ENCODE measurements at places on chromosomes 12 and 14.

DNA sequence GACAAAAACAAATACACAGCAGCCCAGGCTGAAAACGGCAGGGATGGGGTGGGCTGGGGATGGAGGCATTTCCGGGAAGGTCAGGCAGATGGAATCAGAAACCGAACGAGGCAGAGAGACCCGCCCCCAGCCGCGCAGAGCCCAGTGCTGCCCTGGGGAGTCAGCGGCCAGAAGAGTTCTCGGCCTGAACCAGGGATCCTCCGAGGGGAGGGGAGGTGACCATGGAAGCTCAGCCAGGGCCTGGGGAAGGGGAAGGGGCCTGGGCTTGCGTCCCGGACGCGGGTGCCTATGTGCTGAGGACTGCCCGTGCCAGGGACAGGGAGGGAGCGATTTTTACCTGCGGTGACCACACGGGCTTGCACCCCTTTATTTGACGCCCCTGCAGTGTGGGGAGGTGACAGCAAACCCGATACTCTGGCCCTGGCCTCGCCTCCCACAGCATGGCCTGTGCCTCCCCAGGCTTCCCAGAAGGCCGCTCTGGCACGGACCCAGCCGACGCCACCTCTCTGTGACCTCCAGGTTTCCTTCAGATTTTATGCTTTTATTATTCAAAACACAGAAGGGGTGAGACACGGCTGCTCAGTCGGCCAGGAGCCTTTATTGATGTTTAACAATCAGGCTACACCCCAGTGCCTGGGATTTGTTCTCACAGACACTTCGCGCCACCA, 7.7 kb downstream of the LRCOL1 start:
- DNase-seq, result peak; percentile 28

GRCh38 chr12:84619053-84619571, 293.5 kb downstream of the SLC6A15 start:
- no peak for DNase-seq

DNA sequence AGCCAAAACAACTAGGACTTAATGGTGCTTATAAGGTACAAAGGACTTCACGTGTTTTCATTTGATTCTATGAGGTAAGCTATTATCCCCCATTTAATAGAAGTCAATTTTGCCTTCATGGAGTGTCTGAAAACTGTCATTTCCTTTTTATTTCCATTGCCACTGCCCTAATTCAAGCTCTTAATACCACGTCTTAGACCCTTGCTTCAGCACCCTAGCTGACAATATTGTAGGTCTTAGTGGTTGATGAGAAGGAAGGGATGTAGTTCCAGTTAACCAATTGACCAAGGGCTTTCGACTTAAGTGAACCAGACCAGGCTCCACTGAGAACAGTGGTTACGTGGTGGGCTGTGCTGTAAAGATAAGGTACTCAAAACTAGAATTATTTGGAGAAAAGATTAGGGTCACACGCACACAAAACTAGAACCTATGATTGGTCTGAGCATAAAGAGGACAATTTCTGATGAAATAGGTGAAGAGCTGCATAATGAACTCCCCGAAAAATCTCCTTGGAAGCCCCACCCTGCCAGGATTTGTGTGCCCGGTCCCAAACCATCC, 9.6 kb upstream of the ASIC1 start:
- DNase-seq, result no peak

DNA sequence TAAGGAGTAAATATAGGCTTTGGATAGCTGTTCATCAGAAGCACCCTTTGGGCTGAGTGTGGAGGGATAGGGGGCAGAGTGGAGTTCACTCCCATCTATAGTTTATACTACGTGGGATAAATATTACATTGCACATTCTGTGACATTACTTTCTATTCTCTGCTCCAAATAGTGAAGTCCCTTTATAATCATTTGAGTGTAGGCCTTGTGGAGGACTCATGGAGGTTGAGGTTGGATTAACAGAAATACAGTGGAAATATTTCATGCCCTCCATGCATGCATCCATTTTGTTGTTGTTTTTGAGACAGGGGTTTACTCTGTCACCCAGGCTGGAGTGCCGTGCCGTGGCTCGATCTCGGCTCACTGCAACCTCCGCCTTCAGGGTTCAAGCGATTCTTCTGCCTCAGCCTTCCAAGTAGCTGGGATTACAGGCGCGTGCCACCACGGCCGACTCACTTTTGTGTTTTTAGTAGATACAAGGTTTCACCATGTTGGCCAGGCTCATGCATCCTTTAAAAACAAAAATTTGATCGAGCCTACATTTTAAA, 1.4 kb downstream of the CHPT1 start:
- no peak for DNase-seq

- DNase-seq, result no peak
Observed at GRCh38 chr14:92461891-92462290, 51.7 kb upstream of the RIN3 start.

- DNase-seq, result no peak
Observed at GRCh38 chr14:71228711-71229110, 321.5 kb downstream of the PCNX1 start.

- no peak for DNase-seq
Observed at GRCh38 chr12:11622876-11623281, 26.6 kb upstream of the ETV6 start.

DNA sequence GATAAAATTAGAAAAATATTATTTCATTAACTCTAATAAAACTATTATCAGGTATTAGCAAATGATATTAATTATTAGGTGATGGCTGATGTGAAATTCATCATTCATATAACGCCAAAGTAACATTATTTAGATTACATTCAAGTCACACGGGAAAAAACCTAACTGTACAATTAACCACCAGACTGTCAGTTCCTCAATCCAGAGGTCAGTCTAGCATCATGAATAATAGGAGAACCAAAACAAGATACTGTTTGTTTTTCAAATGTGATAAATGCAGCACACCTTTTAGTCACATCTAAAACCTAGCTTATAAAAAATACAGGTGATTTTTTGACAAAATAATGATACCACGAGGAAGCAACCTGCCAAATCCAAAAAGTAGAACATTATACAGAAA, 19.6 kb downstream of the SENP1 start:
- DNase-seq, result no peak

DNA sequence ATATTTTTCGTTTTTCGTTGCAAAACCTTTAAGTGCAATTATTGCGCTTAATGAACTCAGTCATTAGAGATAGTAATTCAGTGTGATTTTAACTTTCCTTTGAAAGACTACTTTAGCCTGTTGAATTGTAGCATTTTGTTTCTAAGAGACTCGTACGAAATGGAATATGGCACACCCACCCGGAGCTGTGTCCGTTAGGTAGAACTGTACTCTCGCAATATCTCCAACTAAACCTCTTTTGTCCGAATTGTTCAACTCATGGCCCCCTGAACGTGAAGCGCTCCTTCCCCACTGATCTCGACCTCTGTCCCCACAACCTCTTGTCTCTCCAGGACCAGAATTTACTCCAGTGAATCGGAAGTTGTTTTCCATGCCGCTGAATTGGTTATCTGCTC, 800 bp downstream of the PCNX4 start:
- DNase-seq, result peak; percentile 35

DNA sequence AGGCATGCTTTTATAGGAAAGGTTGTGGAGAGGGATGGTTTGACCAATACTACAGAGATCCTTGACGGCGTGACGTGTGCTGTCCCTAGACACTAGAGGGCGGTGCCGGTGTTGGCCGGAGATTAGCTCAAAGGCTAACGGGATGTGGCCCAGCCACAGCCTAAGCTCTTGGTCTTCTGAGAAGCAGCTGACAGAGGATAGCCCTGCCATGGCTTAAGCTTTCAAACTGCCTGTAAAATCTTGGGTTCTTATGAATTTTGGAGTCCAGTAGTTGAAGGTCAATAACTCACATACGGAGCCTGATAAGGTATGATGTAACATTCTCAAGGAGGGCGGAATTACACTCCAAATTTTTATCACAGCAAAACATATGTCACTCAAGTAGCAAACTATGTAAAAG, 515.7 kb upstream of the ATXN7L3B start:
- DNase-seq, result peak; percentile 46

DNA sequence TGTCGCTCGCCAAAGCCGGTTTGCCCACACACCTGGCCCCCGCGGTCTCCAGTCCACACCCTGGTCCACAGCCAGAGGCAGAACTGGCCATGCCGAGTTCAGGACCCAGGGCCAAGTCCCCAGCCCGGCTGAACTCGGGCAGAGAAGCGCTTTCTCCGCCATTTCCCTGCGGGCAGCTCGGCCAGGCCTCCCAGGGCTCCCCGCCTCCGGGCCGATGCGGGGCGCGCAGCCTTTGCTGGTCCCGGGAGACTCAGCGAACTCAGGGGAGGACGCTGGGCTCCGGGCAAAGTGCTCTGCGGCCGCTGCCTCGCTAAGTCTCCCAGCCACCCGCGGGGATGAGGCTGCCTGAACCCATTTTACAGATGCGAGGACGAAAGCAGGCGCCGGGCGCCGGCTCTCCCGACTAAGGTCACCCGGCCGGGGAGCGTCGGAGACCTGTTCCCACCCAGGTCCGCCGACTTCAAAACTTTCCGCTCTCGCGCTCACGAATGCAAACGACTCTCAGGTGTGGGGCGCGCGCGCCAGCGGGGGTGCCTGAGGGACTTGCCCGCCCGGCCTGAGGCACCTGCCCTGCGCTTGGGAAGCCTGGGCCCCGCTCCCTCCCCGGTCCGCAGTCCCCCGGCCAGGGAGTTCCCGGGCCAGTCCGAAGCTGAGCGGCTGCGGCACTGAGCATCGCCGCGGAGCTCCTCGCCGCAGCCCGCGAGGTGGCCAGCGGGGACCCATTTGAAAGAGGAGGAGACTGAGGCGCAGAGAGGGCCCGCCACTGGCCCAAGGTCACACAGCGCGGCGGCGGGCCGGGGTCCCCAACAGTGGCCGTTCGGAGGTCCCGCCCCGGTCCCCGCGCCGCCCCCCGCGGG, 627 bp downstream of the TESC start:
- DNase-seq, result no peak

- DNase-seq, result no peak
Observed at GRCh38 chr14:101288436-101289229, 272.7 kb upstream of the DIO3 start.

GRCh38 chr12:21502164-21502496, 541 bp downstream of the GOLT1B start:
- DNase-seq, result peak; percentile 38

GRCh38 chr12:126648074-126648473, 1582.8 kb downstream of the AACS start:
- no peak for DNase-seq

DNA sequence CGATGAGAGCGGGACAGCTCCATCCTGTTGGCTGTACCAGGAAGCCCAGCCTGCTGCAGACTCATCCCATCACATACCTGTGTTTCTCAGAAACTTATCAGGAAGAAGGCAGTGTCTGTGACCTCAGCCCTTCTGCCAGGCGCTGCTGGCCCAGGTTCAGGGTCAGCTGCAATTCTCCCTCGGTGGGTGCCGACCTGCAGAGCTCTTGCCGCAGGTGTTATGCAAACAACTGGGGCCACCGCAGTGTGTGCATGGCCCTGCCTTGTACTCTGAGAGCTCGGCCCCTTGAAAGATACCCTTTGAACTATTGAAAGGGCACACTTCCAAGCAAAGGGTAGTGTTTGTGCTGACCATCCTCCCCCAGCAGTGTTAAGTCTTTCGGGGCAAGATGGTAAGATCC, 322.2 kb upstream of the DIO3 start:
- DNase-seq, result no peak

GRCh38 chr12:25352083-25352918, 101.6 kb upstream of the KRAS start:
- DNase-seq, result no peak

DNA sequence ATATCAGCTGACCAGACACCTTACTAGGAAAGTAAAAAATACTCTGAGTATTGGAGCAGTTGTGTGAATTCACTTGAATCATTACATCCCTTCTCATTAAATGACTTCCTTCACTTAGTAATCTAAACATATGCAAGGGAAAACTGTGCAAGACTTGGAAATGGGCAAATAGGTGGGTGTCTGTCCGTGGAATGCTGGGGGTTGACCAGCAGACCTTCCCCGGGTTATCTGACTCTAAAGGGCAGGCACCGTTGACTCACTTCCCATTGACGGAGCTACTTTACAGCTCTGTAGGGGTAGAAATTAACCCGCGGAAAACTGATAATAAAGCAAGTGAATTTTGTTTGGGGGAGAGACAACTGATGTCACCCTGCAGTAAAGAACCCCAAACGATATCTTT, 199.3 kb downstream of the TTC7B start:
- DNase-seq, result no peak

DNA sequence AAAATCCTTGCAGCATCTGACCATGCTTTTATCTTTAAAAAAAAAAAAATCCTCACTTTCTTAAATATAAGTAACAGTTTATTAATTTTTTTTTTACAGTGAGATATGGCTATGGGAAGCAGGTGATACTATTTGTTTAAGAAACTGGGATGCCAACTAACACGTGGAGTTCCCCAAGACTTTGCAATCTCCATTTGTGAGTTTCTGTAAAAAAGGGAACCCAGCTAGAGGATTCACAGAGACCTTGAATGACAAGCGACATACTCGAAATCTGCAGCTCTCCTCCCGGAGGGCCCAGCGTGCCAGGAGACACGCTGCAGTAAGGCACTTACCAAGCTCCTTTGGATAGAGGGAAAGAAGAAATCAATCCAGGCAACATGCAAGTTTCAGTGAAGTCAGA, 30.1 kb downstream of the SLC15A4 start:
- no peak for DNase-seq

- DNase-seq, result no peak
Observed at GRCh38 chr14:60646226-60646818, 3.0 kb downstream of the SIX1 start.

DNA sequence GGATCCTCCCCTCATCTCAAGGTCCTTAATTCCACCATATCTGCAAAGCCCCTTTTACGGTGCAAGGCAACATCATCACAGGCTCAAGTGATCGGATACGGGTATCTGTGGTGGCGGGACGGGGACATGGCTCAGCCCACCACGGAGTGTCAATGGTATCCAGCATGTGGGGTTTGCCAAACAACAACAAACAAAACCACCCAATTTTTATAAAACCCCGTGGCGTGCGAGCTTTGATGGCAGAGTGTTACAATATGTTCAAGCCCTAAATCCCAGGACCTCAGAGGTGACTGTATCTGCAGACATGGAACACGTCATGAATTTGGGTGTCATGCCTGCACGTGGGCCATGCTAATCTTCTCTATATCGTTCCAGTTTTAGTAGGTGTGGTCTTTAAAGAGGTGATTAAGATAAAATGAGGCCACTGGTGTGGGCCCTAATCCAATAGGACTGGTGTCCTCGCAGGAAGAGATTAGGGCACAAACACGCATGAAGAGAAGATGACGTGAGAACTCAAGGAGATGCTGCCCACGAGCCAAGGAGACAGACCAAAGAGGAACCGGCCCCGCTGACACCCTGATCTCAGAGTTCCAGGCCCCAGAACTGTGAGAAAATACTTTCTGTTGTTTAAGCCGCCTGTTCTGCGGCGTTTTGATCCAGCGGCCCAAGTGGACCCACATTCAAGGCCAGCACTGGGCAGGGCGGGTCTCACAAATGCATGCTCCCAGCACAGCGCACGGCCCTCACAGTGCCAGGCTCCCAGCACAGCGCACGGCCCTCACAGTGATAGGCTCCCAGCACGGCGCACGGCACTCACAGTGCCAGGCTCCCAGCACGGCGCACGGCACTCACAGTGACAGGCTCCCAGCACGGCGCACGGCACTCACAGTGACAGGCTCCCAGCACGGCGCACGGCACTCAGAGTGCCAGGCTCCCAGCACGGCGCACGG, 6.7 kb upstream of the GOLGA3 start:
- no peak for DNase-seq
